Stimulated activated CD4-positive, alpha-beta T cell treated with anti-CD3 and anti-CD28 coated beads, Interleukin-15, amount 100 ng/mL, for 1 hour (primary cell): ENCODE measurements at places on chromosomes 3 and 15.

- no peak for DNase-seq
These were observed 172.9 kb upstream of the TBC1D5 start for GRCh38 chr3:17915341-17915740.

DNA sequence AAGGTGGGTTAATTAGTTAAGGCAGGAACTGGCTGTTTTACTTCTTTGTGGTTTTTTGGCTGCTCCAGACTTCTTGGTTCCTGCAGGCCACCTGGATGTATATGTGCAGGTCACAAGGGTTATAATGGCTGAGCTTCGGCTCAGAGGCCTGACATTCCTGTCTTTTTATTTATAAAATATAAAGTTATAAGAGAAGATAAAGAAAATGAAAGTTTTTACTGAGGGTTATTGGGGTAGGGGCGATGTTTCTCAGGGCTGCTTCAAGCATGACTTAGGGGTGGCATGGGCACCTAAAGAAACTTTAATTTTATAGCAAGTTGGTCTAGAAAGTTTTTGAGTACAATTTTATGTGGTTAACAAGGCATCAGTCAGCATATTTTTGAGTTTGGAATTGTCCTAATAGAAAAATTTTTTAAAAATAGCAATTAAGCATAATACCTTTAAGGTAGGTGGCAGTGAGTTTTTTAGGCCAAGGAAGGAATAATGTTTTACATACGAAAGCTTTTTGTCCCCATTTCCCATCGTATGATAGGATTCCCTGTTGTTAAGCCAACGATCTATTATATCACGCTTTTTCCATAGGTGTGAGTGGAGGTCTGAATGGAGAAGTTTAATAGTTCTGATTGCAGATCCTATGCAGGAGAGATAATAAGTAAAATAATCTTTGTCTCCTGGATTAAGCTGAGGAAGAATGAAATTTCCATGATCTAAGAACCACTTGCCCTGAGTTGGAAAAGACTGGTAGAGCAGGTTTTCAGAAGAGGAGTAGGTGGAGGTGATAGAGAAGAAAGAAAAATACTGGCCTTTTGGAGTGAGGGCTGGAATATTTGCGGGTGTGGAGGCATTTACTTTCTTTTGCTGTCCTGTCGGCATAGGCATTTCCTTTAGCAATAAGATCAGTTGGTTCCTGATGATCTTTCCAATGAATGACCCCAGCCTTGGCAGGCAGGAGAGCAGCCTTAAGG is 10.1 kb downstream of the STRIT1 start:
- DNase-seq, result no peak

DNA sequence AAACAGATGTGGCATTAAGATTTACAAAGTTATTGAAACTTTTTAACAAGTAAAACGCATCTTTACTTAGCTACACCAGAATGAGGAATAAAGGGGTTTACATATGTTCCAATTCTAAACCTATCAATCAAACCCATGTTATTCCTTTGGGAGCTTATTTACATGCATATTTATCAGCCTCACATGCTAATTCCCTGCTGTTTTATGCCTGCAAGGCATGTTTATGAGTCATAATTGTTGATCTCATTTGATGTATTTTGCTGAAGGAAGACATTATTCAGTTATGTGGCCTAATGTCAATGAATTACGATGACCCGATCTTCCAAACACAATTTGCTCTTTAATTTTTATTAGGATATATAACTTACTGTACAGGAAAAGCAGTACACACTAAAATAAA is 272.9 kb downstream of the TBC1D5 start:
- no peak for DNase-seq

GRCh38 chr3:146464783-146465182 is 4.6 kb downstream of the PLSCR2 start:
- no peak for DNase-seq

- DNase-seq, result no peak
These were observed 145.1 kb downstream of the SEMA6D start for GRCh38 chr15:47862402-47862801.

GRCh38 chr15:69660658-69661405 is 208.2 kb downstream of the RPLP1 start:
- DNase-seq, result no peak
